ENCODE measurements at places on chromosomes 16 and 17.
A peak's percentile ranks its signal among the peaks of the same experiment; 100 is the strongest.

DNA sequence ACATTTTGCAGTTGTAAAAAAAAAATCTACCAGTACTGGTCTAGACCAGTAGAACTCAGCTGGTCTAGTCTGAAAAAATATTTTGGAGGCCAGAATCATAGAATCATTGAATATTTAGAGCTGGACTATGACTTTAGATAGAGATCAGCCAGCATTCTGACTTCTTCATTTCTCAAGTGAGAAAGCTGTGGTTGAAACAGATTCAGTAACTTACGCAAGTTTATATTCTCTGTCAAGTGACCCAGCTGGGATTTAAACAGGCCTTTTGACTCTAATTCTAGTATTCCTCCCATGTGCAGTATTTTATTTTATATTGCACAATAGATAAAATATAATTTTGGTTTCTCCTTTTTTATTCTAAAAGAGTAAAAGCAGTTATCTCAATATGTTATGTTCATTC is 4.9 kb downstream of the TNRC6A start:
- DNase-seq = peak; percentile 65

DNA sequence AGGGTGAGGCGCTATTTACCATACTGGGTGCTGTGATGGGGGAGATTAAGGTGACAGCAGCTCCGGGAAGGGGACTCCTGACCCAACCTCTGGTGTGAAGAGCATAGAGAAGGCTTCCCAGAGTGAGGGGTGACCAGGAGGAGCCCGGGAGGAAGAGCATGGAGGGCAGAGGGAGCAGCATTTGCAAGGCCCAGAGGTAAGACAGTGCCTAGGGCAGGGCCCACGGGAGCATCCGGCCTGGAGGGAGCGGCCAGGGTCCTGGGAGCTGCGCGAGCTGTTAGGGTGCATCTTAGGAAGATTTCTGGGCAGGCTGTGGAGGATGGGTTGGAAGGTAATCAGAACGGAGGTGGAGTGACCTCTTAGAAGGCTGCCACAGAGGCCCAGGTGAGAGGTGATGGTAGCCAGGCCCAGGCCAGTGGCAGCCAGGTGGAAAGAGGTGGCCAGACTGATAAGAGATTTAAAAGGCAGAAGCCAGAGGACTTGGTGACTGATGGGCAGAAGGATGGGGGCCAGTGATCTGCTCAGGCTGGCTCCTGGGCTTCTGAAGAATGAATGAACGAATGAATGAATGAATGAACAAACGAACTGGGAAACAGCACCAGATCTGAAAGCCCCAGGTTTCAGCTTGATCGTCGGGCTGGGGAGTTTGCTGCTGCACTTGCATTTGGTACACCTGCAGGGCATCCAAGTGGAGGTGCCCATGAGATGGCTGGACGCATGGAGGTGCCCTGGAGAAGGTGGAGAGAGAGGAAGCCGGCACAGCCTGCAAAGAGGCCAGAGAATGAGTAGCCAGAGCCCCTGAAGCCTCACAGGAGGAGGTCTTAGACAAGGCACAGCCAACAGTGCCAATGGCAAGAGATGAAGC is 13.0 kb upstream of the TMEM92 start:
- no peak for DNase-seq

GRCh38 chr17:61097781-61098180 is 301.9 kb upstream of the TBX2 start:
- no peak for DNase-seq

GRCh38 chr16:47617732-47618131 is 156.6 kb downstream of the PHKB start:
- no peak for DNase-seq

- no peak for DNase-seq
Measured at GRCh38 chr16:69863401-69864281, 87.5 kb upstream of the CLEC18A start.

GRCh38 chr16:9256196-9256595 is 164.8 kb downstream of the HAPSTR1 start:
- peak; percentile 63 for DNase-seq

DNA sequence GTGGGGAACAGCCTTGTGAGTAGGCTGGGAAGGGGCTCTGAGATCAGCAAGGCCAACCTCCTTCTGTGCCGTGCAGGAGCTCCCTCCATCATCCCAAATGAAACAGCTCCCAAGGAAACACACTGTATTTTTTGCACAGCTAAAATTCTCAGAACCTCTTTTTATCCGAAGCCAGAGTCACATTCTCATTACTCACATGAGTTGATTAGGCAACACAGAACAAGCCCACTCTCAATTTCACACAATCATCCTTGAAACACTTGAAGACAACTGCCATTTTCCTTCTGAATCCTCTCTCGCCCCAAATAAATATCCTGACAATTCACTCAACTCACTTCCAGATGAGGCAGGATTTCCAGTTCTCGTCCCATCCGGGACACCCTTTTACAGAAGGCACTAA is 66.1 kb downstream of the MYO18A start:
- no peak for DNase-seq

DNA sequence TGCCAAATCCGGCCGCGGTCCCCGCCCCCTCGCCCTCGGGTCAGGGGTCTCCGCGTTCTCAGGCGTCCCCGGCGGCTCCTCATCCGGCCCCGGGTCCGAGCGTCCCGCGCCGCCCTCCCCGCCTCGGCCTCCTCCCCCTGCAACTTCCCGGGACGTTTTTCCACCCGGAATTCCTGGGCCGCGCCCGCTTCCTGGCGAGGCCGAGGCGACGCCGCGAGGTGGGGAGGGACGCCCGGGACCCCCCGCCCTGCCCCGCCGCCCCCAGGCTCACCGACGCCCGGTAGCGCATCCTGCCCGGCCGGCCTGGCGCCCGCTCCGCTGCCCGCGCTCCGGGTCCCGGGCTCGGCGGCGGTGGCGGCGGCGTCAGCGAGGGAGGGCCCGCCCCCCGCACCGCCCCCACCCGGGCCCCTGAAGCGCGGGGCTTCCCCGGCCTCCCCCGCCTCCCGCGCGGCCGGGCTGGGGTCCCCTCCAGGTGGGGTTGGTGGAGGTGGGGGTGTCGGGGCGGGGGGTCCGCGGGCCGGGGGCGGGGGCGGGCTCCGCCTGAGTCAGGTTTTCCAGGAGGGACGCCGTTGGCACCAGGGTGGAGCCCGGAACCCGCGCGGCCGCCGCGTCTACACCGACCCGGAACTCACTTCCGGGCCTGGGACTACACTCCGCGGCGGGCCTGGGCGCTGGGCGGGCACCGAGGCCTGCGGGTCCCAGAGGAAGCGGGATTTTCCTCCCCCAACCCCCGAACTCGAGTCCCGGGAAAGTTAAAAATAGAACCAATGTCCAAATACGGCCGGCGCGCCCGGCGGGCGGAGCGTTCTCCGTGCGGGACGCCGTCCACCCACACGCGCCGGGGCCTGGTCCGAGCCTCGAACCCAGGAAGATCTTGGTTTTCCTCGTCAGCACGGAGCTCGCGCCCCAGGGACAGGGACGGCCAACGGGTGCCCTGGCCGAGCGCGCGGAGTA is 6.8 kb downstream of the MYO1C start:
- DNase-seq = peak; percentile 69

DNA sequence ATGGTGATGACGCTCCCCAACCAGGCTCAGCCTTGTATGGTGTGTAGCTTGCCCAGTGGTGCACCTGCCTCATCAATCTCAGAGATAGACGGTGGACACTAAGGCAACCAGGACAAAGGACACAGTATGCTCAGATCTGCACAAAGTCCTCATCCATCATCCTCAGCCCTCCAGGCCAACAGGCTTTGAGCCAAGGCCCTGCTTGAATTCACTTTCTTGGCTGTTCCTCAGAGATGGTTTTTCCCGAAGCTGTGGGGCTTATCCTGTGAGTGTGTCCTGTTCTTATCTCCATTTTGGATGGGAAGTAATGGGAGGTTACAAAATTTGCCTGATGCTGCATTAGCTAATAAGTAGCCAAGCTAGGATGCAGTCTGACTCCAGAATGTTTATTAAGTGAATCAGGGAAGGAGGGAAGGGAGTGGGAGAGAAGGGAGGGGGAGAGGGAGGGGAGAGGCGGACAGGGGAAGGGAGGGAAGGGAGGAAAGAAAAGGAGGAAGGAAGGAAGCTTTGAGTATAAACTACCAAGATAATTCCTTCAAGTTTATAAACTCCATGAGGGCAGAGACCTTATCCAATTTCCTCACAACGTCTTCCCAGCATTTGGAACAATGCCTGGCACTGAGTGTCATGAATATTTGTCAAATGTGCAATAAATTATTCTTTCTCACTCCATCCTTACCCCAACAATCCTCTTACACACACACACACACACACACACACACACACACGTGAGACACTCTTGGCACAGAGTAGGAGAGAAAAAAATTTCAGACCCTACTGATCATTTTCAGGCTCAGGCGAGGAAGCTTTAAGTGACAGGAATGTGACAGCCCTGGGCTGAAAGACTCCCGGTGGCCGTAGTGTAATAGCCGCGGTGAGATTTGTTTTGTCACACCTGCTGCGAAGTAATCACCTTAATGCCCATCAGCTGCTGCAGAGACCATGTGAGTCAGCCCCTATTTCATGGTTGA is 84.3 kb downstream of the BMERB1 start:
- no peak for DNase-seq

DNA sequence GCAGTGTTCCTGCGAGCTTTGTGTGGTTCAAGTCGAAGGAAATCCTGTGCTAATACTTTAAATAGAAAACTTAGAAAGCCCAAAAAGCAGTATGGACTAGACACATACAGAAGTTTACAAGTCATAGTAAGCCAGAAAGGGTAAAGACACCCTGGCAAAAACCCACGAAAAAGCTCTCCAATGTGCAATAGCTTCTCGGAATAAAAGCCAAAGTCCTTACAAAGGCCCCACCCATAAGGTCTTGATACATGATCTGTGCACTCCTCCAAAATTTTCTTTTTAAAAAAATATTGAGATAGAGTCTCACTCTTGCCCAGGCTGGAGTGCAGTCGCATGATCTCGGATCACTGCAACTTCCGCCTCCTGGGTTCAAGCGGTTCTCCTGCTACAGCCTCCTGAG is 10.3 kb downstream of the C16orf86 start:
- DNase-seq = no peak

DNA sequence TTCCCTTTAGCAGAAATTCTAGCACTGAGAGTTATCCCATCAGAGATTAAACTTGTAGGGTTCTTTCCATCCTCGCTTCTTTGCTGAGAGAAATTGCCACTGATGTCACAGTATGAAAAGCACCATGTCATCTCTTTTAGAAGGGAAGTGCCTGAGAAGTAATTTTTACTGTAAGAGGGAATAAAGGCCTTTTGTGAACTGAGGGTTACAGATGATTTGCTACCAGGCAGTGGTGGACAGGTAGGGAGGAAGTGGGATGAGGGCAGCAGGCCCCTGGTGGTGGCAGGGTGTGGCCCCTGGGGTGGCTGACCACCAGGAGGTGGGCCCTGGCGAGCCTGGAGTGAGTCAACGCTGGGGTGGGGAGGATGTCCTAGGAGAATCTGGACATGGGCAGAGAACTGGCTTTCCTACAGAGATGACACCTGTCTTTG is 6.4 kb upstream of the MILR1 start:
- DNase-seq = no peak

All from GM12865 (cell line).